Liver (tissue), 10 donors: ENCODE measurements at places on chromosomes 7 and 10. TPM values are rescaled to one million over a fixed set of nuclear protein-coding genes. Genes with fewer than 3 reads are reported as not detected.

Gene EBF3
- total RNA-seq, result not detected

Gene APBB1IP
- total RNA-seq, result 9.3 TPM

Gene NPC1L1
- total RNA-seq, result 7.2 TPM

GRCh38 chr10:80493522-80494051 is 39.5 kb downstream of the TSPAN14 start:
- no peak for DNase-seq

- DNase-seq, result no peak
Measured at GRCh38 chr10:28849309-28849708, 172.0 kb downstream of the BAMBI start.

- no peak for DNase-seq
Measured at GRCh38 chr10:79268742-79269141, 78.5 kb upstream of the PPIF start.

DNA sequence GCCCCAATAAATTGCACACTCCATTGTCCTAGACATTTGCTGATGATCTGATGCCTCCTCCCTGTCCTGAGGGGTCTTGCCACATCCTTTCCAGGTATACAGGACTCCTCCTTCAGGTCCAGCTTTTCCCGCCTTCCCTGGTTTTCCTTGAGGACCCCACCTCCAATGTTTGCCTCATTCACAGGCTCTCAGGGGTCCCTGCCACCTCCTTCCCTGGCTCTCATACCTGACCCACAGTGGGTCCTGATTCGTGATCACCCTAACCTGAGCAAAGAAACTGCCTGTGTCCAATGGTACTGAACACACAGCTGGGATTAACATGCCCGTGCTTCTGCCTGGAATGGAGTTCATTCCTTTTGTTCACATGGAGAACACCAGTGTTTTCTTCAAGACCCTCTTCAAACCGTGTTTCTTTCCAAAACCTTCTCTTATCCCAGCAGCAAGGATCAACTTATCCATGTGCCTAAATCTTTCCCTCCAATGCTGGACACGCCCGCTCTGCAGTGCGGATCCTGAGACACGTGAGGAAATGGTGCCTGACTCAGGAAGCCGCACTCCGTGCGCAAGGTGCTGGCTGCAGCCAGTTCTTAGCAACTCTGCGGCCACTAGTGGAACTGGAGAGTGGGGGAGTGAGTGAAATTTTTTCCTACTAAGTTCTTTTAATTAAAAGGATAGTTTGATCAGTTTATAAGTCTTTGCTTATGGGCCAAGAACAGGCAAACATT is 354.6 kb upstream of the SHH start:
- no peak for DNase-seq

Gene CYP2E1
- total RNA-seq, result 0.93 TPM

Gene KCNMA1
- 2.5 TPM for total RNA-seq

Gene SLC26A3
- total RNA-seq, result 0.19 TPM

Gene CYP2C19
- total RNA-seq, result 0.37 TPM

GRCh38 chr10:43627942-43628341 is 20.7 kb downstream of the ZNF32 start:
- DNase-seq, result no peak

DNA sequence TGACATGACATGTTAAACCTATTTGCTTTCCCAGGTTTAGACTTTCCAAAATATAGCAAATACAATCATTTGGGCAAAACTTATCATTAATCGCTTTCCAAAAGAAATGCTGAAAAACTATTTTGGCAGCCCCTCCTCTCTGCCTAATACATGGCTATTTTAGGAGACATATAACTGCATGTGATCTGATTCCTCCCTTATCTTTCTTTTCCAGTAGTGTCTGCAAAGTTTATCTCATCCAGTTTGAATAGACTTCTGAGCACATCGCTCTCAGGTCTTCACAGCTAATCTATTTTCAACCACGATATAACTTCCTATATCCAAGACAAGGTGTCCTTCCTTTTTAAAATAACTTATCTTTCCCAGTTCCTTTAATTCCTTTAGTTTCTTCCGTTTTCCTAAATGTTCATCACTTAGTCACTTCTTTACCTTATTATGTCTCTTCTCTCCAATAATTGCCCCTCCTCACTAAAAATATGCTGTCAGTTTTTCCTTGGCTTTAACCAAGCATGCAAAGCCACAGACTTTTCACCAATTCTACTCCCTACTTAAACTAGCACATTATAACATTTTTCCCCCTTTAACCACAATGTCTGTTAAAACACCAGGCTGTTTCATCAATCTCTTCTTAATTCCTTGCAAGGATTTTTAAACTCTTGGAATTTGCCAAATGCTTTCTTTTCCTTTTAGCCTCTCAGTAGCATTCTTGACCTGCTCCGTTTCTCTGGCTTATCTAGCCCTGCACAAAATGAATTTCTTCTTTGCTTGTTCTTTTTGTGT is 24.4 kb downstream of the GNG11 start:
- DNase-seq, result no peak

Gene LGI1
- total RNA-seq, result 1.2 TPM

GRCh38 chr10:76892766-76893479 is 744.7 kb downstream of the KCNMA1 start:
- DNase-seq, result no peak

Gene TFAM
- 15.0 TPM for total RNA-seq

DNA sequence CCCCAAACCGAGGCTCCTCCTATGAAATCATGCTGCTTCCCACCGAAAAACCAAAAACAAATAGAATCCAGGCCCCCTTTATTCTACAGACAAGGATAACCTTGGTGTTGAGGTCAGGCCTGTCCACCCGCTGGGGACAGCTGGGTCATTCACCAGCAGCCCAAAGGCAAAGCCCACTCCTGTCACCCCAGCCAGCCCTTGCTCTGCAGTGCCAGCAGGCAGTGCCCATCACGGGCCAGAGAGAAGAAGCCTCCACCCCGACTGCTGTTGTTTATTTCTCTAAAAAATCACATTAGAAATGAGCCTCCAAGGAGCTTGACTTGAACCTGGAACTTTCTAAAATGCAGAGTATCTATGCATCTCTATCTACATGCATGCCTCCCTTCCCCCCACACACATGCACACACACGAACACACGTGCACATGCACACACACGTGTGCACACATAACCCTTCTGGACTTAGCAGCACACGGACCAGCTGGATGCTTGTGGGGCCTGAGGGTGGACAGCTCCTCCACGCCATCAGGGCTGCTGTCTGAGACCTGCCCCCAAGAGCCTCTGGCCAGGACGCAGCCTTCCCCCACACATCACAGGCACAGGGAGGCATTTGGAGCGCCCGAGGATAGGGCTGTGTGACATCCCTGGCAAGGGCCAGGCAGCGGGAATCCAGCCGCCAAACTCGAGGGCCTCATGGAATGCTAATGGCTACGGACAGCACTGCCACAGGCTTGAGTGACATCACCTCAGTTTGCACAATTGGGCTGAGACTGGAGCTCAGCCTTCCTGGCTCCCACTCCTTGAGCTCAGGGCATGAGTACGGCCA is 22.8 kb downstream of the PRKAG2 start:
- no peak for DNase-seq
